ENCODE measurements at places on chromosomes 3 and 15.

DNA sequence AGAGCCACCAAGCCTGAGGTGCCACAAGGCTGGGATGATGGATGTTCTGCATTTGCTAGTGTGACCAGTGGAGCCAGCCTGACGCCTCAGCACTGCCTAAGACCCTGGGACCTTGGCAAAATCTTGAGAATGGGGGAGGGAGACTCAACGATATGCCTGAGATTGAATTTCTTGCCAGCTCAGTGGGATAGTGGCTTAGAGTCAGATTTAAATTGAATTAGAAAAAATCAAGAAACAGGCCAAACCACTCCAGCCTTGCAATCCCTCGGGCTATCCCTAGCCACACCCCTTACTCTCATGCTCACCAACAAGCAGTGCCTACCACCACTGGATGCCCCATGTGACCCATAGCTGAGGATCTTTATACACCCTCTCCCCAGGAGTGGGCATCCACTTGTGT, 18.7 kb upstream of the PDE8A start:
- DNase-seq, result no peak

DNA sequence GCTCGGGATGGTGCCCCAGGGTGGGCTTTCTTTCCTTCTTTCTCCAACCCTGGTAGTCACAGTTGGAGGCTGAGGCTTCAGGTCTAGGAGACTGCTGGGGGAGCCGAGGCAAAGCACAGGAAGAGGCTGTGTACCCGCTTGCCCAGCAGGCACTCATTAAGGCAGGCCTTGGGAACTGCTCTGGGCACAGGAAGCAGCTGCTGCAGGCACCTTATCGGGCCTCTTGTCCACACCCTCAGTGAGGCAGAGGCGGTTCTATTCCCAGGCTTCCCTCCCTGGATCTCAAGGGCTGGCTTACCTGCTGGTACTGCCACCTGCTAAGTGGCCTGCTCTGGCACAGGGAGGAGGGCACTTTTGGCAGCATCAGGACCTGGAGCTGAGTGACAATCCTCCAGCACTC, 15.8 kb upstream of the GRM2 start:
- no peak for DNase-seq

DNA sequence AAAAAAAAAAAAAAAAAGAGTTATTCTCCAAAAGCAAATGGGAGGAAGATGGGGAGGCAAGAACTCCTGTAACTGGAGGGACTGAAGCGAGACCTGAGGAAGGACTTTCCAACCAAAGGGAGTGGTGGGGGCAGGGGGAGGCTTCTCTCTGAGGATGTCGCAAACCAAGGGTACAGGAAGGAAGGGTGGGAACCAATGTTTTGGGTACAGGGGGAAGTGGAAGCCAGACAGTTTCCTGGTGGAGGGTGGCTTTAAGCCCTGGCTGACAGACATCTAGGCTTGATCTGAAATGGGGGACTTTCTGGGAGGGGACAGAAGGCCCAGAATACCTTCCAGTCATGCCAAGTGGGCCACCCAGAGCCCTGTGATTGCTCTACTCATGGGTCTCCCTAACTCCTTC, 27.0 kb downstream of the VIPR1 start:
- no peak for DNase-seq

- DNase-seq, result peak; percentile 26
These were observed 74.0 kb upstream of the MANF start for GRCh38 chr3:51311055-51311454.

DNA sequence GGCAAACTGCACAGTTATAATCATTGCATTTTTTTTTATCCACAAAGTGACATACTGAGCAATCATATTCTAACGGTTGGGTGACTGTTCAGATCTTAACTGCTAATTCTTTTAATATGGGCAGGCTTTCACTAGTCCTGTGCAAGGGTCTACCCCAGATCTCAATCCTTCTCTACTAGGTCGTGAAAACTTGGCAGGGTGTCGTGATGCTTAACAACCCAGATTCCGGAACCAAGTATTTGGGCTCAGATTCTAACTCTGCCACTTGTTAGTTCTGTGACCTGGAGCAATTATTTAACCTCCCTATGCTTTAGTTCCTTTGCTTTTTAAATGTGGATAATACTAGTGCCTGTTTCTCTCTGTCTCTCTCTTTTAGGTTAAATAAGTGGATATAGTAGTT, 16.4 kb upstream of the ALDH1A2 start:
- DNase-seq, result no peak

GRCh38 chr15:32908135-32908801, 190.5 kb downstream of the GREM1 start:
- no peak for DNase-seq

- DNase-seq, result peak; percentile 93
These were observed 398.6 kb downstream of the ZIC1 start for GRCh38 chr3:147807776-147808175.

GRCh38 chr15:96494505-96494904, 164.0 kb downstream of the NR2F2 start:
- no peak for DNase-seq

- no peak for DNase-seq
These were observed 27.7 kb downstream of the C15orf39 start for GRCh38 chr15:75229191-75230015.

- DNase-seq, result no peak
These were observed 28.6 kb upstream of the PLXNA1 start for GRCh38 chr3:126954141-126954842.

- peak; percentile 85 for DNase-seq
These were observed 510.1 kb upstream of the CFAP20DC start for GRCh38 chr3:59559721-59560435.

GRCh38 chr3:194555175-194556062, 68.6 kb upstream of the ATP13A3 start:
- no peak for DNase-seq

DNA sequence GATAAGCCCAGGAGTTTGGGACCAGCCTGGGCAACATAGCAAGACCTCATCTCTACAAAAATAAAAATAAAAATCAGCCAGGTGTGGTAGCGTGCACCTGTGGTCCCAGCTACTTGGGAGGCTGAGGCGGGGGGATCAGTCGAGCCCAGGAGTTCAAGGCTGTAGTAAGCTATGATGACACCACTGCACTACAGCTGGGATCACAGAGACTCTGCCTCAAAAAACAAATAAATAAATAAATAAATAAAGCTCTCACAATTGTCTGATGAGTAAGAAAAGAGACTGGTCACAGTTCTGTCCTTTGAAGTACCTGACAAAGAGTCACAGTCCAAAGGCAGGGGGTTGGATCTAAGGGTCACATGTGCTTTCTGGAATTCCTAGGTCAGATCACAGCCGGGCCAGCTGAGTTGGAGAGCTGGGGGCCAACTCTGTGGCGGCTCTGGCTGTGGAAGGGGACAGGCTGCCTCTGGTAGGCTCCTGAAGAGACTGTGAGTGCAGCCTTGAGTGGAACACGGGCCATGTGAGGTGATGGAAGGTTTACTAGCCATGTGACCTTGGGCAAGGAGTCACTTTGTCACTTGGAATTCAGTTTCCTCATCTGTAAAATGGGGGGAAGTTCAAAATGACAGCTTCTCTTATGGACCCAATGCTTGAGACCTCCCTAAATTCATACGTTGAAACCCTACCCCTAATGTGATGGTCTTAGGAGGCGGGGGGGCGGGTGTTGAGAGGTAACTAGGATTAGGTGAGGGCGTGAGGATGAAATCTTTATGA, 47.2 kb downstream of the WHAMM start:
- DNase-seq, result no peak

DNA sequence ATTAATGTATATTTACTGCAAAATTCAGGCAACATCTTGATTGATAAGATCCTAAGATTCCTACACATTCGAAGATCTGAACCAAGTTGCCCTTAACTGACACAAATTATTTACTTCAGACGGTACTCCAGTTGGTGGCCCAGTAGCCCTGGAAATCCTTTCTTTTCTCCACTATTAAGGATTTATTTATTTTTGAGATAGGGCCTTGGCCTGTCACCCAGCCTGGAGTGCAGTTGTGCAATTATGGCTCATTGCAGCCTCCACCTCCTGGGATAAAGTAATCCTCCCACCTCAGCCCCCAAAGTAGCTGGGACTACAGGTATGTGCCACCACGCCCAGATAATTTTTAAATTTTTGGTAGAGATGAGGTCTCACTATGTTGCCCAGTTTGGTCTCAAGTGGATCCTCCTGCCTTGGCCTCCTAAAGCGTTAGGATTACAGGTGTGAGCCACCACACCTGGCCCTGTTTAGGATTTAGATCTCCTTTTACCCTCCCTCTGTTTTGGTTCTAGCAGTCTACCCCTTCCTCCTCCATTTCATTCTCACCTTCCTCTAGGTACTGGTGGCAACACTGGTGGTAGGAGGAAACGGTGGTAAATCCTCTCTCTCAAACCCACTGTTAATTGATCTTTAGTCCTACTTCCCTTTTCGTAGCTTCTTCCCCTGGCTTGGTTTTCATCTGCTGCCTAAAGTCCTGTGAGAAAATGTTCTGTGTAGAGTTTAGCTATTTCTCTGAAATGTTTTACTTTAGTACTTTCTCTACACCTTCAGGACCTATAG, 12.7 kb upstream of the ZNF609 start:
- no peak for DNase-seq

DNA sequence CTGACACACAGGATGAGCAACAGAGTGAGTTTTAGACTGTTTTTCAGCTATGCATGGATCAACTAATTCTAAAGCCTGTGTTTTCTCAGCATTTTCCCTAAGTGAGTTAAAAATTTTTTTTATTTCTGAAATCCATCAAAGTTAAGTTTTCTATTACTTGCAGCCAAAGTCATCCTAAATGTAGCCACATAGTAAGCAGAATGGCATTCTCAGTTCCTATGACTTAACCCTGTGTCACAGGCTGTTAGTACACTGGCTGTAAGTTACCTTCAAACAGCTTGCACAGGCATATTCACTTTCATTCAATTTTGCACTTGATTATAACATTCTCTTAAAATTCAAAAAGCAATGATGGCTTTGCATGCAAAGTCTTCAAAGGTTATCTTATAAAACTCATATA, 368.2 kb downstream of the OCA2 start:
- no peak for DNase-seq

DNA sequence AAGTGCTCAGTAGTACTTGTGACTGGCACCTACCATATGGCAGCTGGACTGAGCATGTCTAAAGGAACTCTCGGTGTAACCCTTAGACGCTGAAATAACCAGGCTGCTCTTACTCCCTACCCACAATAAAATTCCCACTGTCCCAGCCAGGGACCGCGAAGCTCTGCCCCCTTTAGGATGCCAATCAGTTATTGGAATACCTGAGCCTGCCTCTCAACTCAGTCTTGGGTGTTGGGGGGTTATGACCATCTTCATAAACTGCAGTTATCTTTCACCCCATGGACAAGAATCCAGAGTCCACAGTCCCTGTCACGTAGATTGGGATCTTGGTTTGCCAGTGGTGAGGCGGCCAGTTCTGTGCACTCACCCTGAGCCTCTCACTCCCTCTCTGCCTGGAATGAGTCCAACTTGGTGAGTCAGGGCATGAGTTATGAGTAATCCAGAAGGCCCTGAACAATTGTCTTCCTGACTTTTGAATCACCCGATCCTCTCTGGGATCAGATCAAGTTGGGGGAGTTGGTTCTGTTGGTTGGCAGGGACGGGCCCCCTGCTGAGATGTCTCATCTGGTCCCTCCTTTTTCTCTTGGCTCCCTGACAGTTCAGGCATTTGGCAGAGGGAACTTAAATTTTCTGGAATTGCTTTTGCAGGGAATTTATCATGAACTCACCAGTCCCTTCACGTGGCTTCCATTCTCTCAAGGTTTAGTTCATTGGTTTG, 120.1 kb upstream of the UBE2E1 start:
- DNase-seq, result peak; percentile 100

GRCh38 chr15:59703979-59704796, 15.1 kb upstream of the BNIP2 start:
- peak; percentile 24 for DNase-seq

GRCh38 chr15:48062148-48062872, 58.5 kb upstream of the SLC24A5 start:
- no peak for DNase-seq

- peak; percentile 58 for DNase-seq
These were observed 41.5 kb downstream of the DLG1 start for GRCh38 chr3:197256836-197257444.

DNA sequence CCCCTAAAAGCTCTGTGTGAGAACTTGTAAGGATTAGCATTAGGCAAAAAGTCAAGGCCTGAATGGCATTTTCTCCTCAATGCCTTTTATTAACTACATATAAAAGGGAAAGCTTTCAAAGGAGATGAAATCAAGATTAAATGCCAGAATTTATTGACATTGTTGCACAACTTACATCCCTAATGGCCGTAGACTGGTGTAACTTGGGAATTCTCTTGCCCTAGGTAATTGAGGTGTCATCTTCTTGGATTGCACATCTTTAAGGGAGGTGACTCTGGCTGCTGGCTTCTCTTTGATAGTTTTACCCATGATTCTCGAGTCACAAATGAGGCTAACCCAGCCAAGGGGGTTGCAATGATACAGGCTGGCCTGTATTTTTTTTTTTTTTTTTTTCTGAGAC, 249.1 kb downstream of the TBL1XR1 start:
- no peak for DNase-seq

GRCh38 chr15:59611276-59612260, at the start of gene GCNT3:
Gene GCNT3, plus strand, starts transcription at chr15:59611783. Its CDS starts 6,456 bp downstream, at chr15:59618239.
- peak; percentile 28 for DNase-seq

DNA sequence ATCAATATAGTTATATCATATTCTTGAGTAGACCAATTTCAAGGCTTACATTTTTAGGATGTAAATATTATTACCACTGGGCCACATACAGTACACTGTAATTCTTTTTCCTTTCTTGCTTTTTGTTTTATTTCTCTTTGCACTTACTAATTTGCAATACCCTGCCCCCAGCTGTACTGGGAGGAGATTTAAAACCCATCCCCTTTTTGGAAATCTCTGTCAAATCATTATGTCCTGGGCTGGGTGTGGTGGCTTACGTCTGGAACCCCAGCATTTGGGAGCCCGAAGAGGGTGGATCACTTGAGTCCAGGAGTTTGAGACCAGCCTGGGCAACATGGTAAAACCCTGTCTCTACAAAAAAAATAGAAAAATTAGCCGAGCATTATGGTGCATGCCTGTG, 16.2 kb downstream of the ZBTB11 start:
- DNase-seq, result no peak

GRCh38 chr3:70179111-70179510, 133.3 kb downstream of the MDFIC2 start:
- no peak for DNase-seq

GRCh38 chr15:98720577-98721565, 72.5 kb downstream of the IGF1R start:
- no peak for DNase-seq

DNA sequence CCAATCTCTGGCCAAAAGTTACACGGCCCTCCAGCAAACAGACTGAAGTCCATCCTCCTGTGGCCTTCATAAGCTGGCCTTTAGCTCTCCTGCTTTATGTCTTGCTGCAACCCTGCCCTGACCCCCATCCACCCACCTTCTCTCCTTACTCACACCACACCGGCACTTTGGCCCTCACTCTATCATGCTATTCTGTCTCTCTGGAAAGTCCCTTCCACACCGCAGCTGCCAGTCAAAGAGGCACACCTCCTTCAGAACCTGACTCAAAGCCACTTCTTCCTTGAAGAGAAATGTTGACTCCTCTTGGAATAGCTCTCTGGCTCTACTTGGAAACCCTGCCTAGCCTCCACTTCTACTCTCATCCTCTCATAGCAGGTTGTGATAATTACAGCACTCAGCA, 4.5 kb downstream of the GPR156 start:
- DNase-seq, result no peak

- DNase-seq, result no peak
These were observed 62.5 kb downstream of the FAM43A start for GRCh38 chr3:194748225-194748624.

All from myocyte (in vitro differentiated cells).